ENCODE measurements at places on chromosomes 5 and 9. TPM values are rescaled to one million over a fixed set of nuclear protein-coding genes. Genes with fewer than 3 reads are reported as not detected.

SLC4A9 gene
- not detected for total RNA-seq

PCDHB12 gene
- 0.44 TPM for total RNA-seq

TPPP gene
- total RNA-seq = 0.98 TPM

ENTPD2 gene
- total RNA-seq = 2.8 TPM

ALDH1B1 gene
- total RNA-seq = 34.2 TPM

PCSK1 gene
- not detected for total RNA-seq

ZNF883 gene
- total RNA-seq = not detected

IRX1 gene
- total RNA-seq = not detected

PCDHGC5 gene
- total RNA-seq = 0.36 TPM

CDKN2B gene
- 0.05 TPM for total RNA-seq

SPINK5 gene
- total RNA-seq = not detected
